ENCODE measurements at places on chromosomes 5 and 9. TPM values are rescaled to one million over a fixed set of nuclear protein-coding genes. Genes with fewer than 3 reads are reported as not detected.
A peak's percentile ranks its signal among the peaks of the same experiment; 100 is the strongest.

The INSL4 gene
- total RNA-seq: not detected

The PCDHGA9 gene
- 0.73 TPM for total RNA-seq

The ADGRD2 gene
- not detected for total RNA-seq

The GPRIN1 gene
- 8.2 TPM for total RNA-seq

GRCh38 chr5:138668451-138669380, 84.5 kb upstream of the CTNNA1 start:
- peak; percentile 51 for DNase-seq

- DNase-seq: no peak
These were observed 389.1 kb downstream of the GADD45G start for GRCh38 chr9:89993678-89994630.

The RHOBTB3 gene
- 73.8 TPM for total RNA-seq

DNA sequence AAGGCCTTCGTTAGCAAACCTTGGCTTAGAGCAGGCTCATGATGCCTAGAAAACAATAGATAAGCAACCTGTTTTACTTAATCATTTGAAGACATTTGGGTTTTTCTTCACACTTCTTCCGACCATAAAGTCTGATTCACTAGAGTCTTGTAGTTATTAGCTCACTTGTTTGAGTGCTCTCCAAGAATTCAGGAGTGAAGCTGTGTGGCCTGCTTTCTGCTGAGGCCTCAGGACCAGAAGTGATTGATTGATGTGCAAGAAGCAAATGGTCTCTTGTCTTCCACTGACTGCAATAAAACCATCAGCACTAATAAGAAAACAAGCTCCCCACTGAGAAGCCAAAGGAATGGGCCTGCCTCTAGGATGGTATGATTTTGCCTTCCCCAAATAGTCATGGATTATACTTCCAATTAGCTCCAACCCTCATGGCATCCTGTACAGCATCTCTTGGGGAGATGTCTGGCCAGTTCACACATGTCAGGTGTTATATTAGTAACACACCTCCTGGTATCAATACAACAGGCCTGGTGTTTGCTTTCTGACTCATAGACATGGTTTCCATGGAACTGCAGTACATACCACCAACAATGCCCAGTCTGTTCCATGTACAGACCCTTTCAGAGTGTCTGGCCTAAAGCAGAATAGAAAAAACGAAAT, 317.6 kb downstream of the CWC27 start:
- DNase-seq: no peak

GRCh38 chr9:21251638-21252037, 11.8 kb upstream of the IFNA14 start:
- no peak for DNase-seq

DNA sequence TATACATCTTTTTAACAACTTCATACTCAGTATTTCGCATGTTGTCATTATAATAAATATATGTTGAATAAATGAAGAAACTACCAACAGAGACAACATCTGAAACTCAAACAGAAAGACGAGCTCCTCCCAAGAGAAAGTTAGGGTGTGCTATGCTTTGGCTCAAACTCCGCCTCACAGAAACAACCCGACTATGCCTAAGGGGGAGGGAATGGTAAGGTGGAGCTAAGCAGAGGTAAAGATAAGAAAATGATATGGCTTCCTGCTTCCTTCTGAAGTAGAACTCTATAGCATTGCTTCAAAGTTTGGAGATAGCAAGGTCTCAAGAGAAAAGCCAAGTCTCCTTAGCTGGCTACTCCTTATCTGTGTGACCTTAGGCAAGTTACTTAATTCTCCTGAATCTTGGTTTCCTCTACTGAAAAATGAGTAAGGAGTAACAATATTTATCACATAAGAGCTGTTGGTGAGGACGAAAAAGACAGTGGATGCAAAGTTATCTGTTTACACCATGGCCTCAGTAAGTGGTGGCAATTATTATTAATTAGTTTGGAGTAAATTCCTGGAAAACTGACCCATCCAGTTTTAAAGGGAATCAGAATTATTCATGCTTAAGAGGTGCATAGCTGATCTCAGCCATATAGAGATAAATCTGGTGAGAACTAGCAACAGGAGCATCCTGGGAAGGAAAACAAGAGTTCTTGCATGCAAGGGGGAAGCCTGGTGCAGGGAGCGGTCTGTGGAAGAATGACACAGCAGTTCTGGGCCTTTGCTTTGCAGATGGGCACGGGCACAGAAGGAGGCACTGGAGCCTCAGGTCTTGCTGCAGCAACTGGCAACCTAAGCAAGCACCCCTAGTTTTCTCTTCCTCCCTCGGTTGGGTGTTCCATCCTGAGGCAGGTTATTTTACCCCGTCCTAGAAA, 73.3 kb downstream of the GLIS3 start:
- DNase-seq: no peak

DNA sequence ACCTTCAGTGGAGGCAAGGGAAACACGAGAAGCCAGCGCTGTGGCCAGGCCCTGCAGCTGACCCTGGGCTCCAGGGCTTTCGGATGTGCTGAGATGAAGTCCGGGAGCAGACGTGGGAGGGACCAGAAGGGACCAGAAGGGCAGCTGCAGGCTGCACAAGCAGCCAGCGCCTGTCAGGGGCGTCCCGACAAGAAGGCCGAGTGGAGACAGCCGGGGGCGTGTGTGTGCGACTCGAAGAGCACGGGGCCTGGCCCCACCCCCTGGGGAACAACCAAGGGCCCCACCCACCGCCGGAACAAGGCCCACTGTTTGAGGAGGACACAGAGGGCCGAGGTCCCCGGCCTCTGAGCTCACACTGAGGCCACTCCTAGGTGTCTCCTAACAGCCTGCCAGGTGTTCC, 31.4 kb downstream of the SLC12A7 start:
- no peak for DNase-seq

The DOCK2 gene
- total RNA-seq: 0.66 TPM

The SNCAIP gene
- 0.84 TPM for total RNA-seq

DNA sequence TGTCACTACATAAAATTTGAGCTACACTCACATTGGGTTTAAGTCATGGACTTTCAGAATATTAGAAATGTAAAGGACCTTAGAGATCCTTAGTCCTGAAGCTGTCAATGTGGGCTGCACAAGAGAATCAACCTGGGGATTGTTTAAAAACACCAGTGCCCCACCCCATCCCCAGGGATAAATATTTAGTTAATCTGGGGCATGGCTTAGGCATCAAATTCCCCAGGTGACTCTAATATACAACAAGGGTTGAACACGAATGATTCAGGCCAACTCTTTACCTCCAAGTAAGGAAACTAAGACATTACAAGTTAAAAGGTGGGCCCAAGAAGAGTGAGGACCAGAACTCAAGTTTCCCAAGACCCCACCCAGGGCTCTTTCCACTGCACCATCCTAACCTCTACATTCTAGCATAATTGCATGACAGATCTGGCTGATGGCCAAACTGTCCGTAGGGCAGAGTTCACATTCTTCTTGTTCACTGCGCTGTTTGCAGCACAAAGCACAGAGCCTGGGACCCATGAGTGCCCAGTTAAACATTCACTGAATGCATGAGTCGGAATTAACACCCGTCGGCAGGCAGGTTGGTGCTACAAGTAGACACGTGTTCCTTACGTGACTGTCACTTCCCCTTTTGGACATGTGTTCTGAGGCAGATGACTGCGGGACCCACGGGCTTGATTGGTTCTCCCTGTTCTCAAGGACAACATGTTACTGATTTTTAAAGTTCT, 25.2 kb downstream of the CYFIP2 start:
- peak; percentile 10 for DNase-seq
